Activated CD4-positive, alpha-beta T cell treated with anti-CD3 and anti-CD28 coated beads, Interleukin-2, amount 10 ng/mL, durations not matched to agents 7 days and 5 days (primary cell): ENCODE measurements at places on chromosomes 3 and 15. TPM values are rescaled to one million over a fixed set of nuclear protein-coding genes. Genes with fewer than 3 reads are reported as not detected.

The CACNA2D2 gene
- total RNA-seq, result 0.62 TPM

GRCh38 chr3:40661284-40661683 is 136.5 kb downstream of the ZNF621 start:
- DNase-seq, result no peak

The ISLR gene
- not detected for total RNA-seq

The MAP3K13 gene
- 13.1 TPM for total RNA-seq

DNA sequence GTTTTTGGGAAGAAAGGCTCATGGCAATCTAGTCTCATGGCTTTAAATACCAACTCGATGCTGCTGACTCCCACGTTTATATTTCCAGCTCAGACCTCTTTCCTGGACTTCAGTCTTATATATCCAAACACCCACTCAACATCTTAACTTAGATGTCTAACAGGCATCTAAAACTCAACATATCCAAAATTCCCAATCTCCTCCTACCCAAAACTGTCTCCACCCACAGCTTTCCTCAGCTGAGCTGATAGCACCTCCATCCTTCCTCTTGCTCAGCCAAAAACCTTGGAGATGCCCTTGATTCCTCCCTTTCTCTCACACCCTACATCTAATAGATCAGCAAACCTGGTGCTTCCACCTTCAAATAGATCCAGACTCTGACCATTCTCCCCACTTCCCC is 202.5 kb downstream of the TLE3 start:
- no peak for DNase-seq

DNA sequence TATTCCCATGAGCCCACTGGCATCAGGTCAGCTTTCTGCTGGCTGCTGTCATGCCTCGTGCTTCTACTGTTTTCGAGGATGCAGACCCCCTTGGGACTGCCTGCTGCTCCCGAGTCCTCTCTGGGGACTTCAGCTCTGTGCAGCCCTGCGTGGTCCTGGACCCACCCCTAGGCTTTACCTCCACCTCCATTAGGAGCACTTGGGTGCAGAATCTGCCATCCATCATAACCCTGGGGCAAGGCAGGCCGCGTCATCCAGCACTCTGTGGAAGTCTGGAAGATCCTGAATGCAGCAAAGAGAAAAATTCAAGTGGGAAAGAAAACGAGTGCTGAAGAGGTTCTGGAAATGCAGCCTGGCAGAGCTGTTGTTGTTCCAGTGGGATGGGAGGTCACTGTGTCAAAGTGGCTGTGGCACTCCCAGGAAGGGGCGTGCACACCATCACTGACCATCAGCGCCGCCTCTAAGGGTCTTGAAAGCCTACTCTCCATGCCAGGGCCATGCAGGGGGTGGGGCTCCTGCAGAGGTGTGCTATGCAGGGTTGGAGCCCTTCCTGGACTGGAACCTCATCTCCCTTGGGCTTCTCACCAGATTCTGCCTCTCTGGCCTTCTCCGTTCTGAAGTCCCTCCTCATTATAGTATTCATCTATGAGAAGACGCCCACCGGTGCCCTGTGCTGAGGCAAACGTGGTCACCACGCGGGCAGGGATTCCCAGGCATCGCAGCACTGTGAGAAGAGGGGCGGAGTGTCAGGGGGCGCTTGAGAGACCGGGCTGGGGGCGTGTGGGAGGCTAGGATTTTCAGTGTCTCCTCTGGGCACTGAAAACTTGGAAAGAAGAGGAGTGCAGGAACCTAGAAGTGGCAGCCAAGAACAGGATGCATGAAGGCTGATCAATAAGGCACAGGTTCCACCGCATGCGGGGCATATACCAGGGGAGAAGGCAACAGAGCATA is 12.5 kb downstream of the EPB42 start:
- DNase-seq, result no peak

DNA sequence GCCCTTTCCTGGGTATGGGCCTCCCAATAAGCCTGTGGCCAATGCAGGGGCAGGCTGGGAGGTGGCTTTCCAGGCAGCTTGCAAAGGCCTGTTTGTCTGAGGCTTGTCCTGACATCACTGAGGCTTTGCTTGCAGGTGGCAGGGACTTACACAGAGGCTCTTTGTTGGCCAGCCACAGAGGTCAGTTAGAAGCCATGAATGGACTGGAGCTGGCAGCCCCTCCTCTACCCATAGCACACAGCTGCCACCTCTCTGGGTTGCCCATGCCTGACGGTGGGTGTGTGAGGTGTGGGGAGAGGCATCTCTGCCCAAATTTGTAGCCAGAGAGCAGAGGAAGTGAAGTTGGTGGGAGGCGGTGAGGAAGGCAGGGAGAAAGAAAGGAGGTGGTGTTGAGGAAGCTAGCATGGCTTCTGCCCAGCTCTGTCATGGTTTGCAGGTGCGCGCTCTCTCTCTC is 17.1 kb downstream of the LIMD1 start:
- DNase-seq, result no peak

- DNase-seq, result no peak
These were observed 247.2 kb downstream of the LSAMP start for GRCh38 chr3:116198087-116198486.

DNA sequence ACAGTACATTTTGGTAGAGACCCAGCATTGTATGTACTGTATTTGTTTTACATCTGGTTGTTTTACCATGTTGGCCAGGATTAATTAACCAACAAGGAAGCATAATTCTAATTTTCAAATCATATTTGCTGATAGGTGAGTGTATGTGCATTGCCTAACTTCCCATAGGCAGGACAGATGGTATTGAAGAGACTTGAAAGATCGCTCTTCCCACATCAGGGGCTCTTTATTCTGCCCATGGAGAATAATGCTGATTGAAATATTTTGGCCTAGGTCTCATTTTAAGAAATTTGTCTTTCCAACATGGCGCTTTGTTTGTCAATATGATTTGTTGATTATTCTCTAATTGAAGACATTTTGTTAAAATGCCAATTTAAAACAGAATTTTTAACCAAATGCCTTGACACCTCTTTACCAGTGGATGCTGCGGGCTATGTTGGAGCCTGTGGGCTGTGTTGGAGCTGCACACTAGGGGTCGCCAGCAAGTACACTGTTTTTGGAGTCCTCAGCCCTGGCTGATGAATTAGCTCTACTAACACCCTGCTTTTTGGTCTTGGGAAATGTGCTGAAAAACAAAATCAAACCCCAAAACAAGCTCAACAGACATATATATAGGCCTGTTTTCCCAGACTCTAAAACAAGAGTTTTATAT is 5.3 kb downstream of the P2RY12 start:
- peak; percentile 13 for DNase-seq

- no peak for DNase-seq
These were observed 113.4 kb downstream of the CCNL1 start for GRCh38 chr3:157046520-157046919.

The ZNF621 gene
- 25.6 TPM for total RNA-seq

The BSN gene
- 0.06 TPM for total RNA-seq

The HDDC3 gene
- 22.9 TPM for total RNA-seq

The CPNE9 gene
- 0.25 TPM for total RNA-seq

The FSTL1 gene
- 0.37 TPM for total RNA-seq

GRCh38 chr3:108887121-108887520 is 64.5 kb downstream of the TRAT1 start:
- DNase-seq, result no peak

- no peak for DNase-seq
These were observed 520 bp downstream of the TMEM42 start for GRCh38 chr3:44862226-44862637.

The SCG5 gene
- 2.5 TPM for total RNA-seq

GRCh38 chr15:42759093-42759492 is 22.2 kb upstream of the CDAN1 start:
- no peak for DNase-seq

GRCh38 chr3:65478551-65479500 is 559.9 kb downstream of the MAGI1 start:
- no peak for DNase-seq

The GOLGA8T gene
- total RNA-seq, result not detected

DNA sequence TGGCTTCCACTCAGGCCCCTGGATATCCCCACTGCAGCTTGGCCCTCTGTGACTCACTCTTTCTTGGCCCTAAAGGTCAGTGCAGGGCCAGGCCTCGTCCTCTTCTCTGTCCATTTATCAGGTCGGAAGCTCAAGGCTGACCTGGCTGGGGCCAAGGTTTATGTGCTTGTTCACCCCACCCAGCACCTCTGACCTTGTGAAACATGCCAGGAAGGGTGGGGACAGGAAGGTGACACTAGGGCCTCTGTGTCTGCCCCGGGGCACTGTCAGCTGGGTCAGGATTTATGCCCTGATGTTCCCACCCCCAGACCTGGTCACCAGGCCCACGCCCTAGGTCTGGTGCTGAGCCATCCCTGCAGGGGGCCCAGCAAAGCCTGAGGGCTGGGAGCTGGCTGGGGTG is 103.8 kb downstream of the FBLN2 start:
- no peak for DNase-seq

GRCh38 chr15:82540984-82541431 is 751 bp upstream of the RPS17 start:
- no peak for DNase-seq

The ST8SIA2 gene
- total RNA-seq, result not detected

- DNase-seq, result no peak
These were observed 79.1 kb upstream of the MEF2A start for GRCh38 chr15:99486371-99487336.

The MDFIC2 gene
- not detected for total RNA-seq

DNA sequence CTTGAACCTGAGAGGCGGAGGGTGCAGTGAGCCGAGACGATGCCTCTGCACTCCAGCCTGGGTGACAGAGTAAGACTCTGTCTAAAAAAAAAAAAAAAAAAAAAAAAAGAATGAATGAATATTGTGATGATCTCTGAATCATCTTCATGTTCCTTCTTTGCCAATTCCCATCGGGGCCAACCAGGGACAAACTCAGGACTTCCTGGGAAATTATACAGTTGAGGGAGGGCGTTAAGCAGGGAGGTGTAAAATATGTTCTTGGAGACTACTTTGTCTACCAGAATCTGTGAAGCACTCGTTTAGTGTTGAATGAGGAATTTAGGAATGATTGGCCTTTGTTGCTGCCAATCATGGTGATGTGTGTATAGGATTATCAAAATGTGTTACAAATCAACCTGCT is 210.6 kb downstream of the PTPRG start:
- DNase-seq, result no peak

- DNase-seq, result no peak
These were observed 40.7 kb upstream of the LMCD1 start for GRCh38 chr3:8460815-8461456.

The CD276 gene
- total RNA-seq, result 0.37 TPM

The PPP1R14D gene
- total RNA-seq, result not detected

The AADACL2 gene
- not detected for total RNA-seq
